ENCODE measurements at places on chromosomes 6 and 20.

- no peak for DNase-seq
Observed at GRCh38 chr6:113289166-113289565, 568.0 kb upstream of the MARCKS start.

DNA sequence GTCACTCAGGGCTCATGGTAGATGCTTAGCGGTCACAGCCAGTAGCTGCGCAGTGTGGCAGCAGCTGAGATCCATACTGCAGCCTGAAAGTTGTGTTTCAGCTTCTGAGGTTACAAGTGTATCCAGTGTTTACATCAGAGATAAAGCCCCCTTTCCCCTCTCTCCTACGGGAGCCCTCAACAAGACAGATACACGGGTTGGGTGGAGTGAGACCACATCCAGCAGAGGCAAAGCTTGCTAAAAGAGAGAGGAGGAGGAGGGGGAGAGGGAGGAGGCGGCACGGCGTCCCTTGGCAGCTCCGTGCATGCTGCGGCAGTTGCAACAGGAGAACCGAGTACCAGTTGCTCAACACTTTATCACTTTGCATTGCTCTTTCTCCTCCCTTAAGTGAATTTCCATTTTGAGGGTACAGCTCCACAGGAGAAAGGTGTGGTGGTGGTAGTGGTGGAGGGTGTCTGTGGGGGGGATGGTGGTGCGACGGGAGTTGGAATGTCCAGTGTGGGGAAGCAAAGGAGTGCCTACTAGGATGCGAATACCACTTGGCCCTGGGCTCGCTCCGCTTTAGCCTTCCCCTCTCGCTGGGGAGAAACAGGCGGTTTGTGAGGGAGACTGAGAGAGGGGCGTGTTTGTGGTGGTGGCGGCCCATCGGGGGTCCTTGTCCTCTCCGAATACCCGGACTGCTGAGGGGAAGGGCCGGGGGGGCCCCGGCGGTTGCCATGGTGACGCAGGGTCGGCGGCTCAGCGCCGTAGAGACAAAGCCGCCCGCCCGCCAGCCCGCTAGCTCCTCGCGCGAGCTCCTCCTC lies 405 bp upstream of the RNF182 start:
- DNase-seq = peak; percentile 64

GRCh38 chr20:49948178-49948577 lies 12.0 kb downstream of the RNF114 start:
- no peak for DNase-seq

DNA sequence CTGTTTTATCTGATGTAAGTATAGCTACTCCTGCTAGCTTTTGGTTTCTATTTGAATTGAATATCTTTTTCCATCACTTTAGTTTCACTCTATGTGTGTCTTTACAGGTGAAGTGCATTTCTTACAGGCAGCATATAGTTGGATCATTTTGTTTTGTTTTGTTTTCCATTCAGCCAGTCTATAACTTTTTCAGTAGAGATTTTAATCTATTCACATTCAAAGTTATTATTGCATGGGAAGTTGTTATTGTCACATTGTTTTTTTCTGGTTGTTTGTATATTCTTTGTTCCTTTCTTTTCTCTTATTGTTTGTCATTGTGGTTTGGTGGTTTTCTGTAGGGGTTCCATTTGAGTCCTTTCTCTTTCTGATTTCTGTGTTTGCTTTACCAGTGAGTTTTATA lies 151.2 kb downstream of the PDE10A start:
- DNase-seq = no peak

- DNase-seq = peak; percentile 43
Observed at GRCh38 chr6:3138341-3138740, 19.0 kb downstream of the TUBB2A start.

DNA sequence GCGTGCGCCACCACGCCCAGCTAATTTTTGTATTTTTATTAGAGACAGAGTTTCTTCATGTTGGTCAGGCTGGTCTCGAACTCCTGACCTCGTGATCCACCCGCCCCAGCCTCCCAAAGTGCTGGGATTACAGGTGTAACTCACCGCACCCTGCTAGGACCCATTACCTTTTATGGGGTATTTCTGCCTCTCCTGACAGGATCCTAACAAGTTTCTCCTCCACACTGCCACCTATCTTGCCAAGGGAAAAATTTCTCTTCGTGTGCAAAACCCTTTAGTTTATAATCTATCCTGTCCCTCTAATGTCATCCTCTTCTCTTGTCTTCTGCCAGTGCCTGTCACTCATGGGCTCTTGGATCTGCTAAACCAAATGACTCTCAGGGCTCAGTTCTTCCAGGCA lies 1.9 kb downstream of the STMND1 start:
- no peak for DNase-seq

- DNase-seq = no peak
Observed at GRCh38 chr20:20095114-20095872, 43.0 kb downstream of the CFAP61 start.

DNA sequence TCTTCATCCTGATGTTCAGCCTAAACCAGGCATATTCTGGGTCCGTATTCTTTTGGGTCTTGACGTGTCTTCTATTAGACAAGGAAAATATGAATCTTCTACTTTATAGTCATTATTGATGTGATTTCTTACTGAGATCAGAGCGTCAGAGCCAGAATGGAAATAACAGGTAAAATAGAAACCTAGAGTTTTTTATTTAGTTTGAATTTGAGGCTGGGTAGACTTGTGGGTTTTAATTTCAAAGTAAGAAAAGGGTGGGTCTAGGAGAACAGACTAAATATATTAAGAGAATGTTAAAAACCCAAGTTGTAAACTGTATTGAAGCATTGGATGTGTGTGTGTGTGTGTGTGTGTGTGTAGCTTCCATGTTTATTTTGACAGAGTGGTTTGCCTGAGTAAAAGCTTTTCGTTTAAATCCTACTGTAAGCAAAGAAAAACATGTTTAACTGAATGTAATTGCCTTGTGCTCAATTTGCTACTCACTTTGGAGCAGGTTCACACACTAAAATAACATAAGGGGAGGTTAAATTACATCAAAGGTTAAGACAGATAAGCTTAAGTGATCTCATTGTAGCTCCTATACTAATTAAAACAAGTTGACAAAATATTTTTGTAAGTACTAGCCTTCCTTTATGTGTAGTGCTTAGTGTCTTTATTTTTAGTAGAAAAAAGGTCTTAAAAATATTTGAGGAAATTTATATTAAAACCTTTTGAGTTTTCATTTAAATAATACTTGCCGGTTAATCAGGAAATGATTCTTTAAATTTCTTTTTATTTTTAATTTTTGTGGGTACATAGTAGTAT lies 17.4 kb downstream of the HECA start:
- DNase-seq = no peak

- DNase-seq = no peak
Observed at GRCh38 chr6:106426250-106426970, 65.9 kb downstream of the CRYBG1 start.

GRCh38 chr6:144416773-144417172 lies 131.6 kb downstream of the UTRN start:
- DNase-seq = no peak

DNA sequence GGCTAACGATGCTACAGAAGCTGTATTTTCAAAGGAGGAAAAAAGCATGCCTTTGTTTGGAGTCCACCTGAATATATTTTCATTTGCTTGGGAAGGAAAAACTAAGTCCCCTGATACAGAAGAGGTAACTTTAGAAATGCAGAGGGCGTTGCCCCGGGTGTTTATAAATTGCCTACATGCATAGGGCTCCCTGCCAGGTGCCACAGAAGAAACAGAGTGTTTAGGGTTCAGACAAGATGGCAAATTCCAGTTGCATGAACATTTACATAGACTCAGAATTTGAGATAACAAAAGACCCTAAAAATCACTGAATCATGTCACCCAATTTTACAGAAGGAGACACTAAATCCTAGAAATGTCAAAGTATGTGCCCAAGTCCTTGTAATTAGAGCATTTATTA lies 19.9 kb downstream of the RIN2 start:
- no peak for DNase-seq

GRCh38 chr6:116335612-116336215 lies 35.0 kb upstream of the DSE start:
- DNase-seq = peak; percentile 17

GRCh38 chr6:100116411-100117194 lies 122.6 kb upstream of the MCHR2 start:
- DNase-seq = peak; percentile 77

GRCh38 chr6:31351401-31352309 lies 5.3 kb downstream of the HLA-B start:
- no peak for DNase-seq

DNA sequence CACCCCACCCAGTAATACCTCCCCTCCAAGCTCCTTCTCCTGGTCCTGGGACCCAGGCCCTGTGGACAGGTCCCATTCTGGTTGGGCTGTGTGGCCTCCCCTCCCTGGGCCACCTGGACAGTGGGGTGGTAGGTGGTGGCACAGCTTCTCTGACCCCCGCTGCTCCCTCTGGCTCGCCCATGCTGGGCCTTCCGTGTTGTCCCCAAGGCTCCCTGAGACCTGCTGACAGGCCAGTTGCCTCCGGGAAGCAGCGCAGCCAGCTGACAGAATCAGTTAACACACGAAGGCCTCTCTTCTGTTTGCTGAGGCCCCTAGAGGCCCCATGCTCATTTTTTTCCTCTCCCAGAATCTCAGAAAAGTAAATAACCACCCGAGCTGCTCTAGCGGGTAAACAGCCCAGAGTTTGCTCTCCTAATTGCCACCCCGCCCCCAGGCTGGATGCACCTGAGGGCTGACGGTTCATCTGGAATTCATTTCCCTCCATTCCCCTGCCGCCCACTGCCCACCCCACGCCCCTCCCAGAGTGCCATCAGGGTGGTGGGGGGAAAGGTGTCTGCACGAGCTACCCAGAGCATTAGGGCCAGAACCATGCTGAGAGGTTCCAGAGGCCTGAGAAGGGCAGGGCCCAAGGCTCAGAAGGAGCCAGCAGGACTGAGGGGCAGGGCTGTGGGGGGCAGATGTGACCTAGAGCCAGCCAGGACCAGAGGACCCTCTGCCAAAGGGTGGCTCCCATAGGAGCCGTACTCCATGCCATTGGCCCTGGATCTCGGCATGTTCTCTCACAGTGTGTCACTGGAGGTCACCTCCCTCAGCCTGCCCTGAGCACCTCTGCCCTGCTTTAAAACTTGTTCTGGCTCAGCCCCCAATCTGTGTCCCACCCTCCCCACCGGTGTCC lies 157.5 kb downstream of the GRM4 start:
- DNase-seq = no peak

DNA sequence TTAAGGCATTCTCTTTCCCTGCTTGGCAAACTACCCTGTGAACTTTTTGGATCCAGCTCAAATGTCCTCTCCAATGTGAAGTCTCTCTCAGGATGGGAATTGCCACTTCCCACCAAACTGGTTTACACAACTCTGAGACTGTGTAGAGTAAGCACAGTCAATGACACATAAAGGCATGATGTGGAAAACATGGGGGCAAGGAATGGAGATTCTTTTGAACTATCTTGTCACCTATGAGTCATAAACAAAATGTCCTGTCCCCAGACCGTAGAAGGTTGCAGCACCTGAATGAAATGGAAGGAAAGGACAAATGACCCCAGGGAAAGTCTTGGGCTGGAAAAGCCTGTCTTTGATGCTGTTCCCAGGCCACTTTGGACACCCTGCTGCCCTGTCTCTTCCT lies 11.0 kb upstream of the KIF13A start:
- DNase-seq = no peak

DNA sequence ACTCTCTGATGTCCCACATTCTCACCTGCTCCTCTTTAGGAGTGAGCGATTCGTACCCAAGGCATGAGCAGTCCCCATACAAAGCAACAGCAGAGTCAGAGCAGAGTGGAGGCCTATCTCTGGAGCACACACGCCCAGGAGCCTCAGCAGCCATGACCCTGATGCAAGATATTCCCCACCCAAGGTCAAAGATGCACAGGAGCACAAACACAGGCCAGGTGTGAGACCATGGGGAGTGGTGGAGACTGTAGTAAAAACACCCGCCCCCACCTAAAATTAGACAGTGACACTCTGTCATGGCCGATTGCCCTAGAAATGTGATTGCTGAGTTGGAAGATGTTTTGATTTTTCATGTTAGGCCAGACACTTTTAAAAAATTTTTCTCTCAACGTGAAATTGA lies 21.4 kb downstream of the RRBP1 start:
- DNase-seq = no peak

- peak; percentile 66 for DNase-seq
Observed at GRCh38 chr6:149127212-149127611, 190.3 kb upstream of the TAB2 start.

GRCh38 chr6:157806856-157807215 lies 16.2 kb upstream of the SNX9 start:
- DNase-seq = no peak

- no peak for DNase-seq
Observed at GRCh38 chr6:5522147-5522546, 260.8 kb downstream of the FARS2 start.

GRCh38 chr20:56723331-56723730 lies 94.2 kb downstream of the TFAP2C start:
- no peak for DNase-seq

GRCh38 chr6:28011722-28012121 lies 54.7 kb downstream of the OR2B6 start:
- DNase-seq = no peak

GRCh38 chr6:42429042-42429585 lies 22.6 kb downstream of the TRERF1 start:
- DNase-seq = no peak

GRCh38 chr20:61119273-61119672 lies 132.8 kb upstream of the CDH4 start:
- DNase-seq = no peak

GRCh38 chr6:137044366-137045221 lies at the start of gene IL20RA:
IL20RA (minus strand) TSS chr6:137044965; CDS start chr6:137044728, 237 bp downstream.
- DNase-seq = peak; percentile 16

DNA sequence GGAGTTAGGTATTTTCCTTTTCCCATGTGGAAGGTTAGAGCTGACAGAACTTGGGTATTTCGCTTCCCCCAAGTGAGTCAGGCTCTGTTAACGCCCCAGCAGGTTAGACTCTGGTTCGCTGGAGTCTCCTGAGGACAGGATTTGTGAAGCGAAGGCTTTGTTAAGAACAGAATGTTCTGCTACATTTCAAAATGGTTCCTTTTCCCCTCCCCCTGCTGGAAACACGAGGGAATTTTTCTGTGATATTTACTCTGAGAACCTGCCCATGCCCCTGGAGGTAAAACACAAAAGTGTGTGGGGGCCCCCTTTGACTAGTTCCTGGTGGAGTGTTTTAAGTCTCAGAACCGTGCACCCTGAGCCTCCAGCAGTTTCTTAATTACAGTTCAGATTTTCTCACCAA lies 731.4 kb upstream of the CITED2 start:
- no peak for DNase-seq

- DNase-seq = no peak
Observed at GRCh38 chr6:170047823-170048222, 243.1 kb downstream of the DLL1 start.

GRCh38 chr6:116406678-116407345 lies 36.1 kb downstream of the DSE start:
- peak; percentile 85 for DNase-seq

GRCh38 chr6:53583451-53583850 lies 38.5 kb upstream of the GCLC start:
- no peak for DNase-seq

DNA sequence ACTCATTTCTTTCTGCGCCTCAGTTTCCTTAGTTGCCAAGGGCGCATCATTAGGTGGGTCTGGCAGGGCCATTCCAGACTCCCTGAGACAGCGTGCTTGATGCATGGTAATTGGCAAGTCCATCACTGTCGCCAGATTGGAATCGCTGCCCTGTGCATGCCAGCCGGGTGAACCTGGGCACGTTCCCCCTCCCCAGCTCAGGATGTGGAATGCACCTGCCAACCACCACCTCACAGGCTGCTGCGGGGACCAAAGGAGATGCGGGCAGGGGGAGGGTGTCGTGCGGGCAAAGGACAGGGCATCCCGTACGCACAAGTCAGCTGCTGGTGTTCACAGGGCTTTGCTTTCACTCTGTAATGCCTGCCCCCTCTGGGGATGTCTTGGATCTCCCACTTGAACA lies 36.4 kb upstream of the PMEPA1 start:
- no peak for DNase-seq

Measured in fibroblast of skin of abdomen (primary cell).